ENCODE measurements at places on chromosomes 6 and 20.
A peak's percentile ranks its signal among the peaks of the same experiment; 100 is the strongest.

DNA sequence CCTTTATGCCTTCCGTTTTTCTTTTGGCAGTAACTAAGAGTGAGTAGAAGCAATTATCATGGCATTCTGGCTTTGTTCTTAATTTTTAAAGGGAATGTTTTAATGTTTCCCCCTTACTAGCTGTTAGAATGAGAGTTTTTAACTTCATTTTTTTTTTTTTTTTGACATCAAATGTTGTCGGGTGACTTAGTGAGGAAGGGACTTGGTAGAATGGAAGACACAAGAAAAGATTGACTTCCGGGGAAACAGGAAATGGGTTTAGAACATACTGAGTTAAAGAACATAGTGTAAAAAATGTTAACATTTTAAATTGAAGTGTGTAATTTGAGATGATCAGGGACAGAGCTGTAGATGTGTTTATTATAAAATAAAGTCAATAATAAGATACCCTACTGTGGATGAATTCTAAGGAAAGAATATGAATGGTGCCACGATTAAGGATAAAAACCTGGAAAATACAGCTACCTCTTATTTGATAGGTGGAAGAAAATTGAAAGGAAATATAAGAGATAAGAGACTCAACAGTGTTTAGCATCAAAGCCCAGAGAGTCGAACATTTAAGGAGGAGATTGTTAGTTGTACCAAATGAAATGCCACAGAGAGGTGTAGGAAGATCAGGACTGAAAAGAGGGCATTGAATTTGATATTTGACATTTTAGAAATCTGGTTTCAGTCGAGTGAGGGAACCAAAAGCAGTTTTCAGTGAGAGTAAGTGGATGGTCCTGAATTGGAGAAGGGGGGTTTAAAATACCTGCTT, 9.4 kb downstream of the HSF2 start:
- no peak for DNase-seq

- DNase-seq = no peak
Measured at GRCh38 chr6:19839788-19840187, 2.6 kb downstream of the ID4 start.

GRCh38 chr6:43334466-43335095, 26.0 kb upstream of the CRIP3 start:
- DNase-seq = peak; percentile 76

GRCh38 chr6:165760803-165761185, 97.8 kb upstream of the PDE10A start:
- DNase-seq = no peak

DNA sequence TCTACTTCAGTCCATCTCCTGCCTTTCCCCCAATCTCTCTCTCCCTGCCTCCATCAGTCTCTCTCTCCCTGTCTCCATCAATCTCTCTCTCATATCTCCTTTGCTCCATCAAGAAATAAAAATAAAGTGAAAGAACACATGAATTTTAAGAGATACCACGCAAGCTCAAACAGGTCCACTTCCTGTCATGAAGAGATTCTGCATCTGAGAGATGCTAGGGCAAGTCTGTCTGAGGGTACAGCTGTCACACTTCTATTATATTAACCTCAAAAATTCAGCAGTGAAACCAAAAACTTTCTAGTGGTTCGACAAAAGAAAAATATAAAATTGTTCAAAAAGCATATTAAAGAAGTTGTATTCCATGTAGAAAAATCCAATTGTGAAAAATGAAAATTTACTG, 296.8 kb upstream of the RSPO3 start:
- no peak for DNase-seq

GRCh38 chr6:113650610-113650979, 206.6 kb upstream of the MARCKS start:
- DNase-seq = no peak

- no peak for DNase-seq
Measured at GRCh38 chr6:84854811-84855400, 90.5 kb upstream of the TBX18 start.

DNA sequence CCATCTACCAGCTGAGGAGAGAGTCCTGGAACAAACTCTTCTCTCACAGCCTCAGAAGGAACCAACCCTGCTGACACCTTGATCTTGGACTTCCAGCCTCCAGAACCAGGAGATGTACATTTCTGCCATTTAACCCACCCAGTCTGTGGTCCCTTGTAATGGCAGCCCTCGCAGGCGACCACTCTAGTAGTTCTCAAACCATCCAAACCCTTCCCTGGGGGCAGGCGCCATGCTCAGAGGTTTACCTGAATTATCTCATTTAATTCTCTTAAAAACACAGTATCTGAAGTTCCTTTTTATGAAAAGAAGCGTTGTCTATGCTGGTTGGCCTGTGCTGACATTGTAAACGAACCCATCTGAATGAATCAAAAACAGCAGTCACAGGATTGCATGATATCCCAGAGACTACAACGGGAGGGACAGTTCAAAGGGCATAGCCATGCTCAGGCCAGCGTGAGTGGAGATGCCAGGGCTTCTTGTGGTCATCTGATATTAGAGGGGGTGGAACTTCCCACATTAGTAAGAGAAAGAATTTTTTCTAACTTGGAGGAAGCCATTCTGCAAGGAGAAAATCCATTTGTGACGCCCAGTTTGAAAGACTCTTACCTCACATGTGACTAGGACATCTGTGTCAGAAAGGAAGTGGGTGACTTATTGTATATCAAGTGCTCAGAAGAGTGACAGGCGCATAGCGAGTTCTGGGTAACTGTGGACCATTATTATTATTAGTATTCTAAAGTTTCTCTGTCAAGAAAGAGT, 17.2 kb upstream of the TAGAP start:
- DNase-seq = no peak

DNA sequence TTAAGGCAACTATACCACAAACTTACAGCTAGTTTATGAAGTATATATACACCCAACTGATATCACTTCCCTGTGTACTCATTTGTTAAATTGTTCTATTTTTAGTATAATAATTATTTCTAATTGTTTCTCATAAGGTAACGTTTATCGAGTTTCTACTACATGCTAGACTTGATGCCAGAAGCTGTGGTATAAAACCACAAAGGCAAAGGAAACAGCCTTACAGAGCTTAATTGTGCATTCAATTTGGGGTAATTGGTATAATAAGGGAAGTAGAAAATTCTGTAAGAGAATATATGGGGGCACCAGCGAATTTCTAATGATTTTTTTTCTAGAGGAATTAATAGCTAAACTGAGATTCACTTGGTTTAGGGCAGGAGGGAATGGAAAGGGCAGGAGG, 183.9 kb downstream of the GRM1 start:
- DNase-seq = no peak

- DNase-seq = peak; percentile 64
Measured at GRCh38 chr6:75331151-75331550, 46.6 kb upstream of the TMEM30A start.

GRCh38 chr20:40744818-40745175, 55.8 kb upstream of the MAFB start:
- DNase-seq = no peak

DNA sequence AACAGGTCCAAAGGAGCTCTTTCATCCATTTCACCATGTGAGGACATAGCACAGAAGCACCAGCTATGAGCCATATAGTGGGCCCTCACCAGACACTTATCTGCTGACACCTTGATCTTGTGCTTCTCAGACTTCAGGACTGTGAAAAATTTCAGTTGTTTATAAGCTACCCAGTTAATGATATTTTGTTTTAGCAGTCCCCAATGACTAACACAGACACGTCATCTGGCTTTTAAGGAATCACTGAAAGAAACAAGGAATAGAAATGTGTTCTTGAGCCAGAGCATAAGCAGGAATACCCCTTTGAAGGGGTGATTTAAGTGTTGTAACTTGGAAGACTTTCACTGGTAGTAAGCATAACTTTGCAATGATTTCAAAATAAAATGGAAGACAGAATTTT, 214.7 kb upstream of the PTCHD4 start:
- DNase-seq = peak; percentile 81

GRCh38 chr20:22282696-22283095, 301.7 kb downstream of the FOXA2 start:
- no peak for DNase-seq

DNA sequence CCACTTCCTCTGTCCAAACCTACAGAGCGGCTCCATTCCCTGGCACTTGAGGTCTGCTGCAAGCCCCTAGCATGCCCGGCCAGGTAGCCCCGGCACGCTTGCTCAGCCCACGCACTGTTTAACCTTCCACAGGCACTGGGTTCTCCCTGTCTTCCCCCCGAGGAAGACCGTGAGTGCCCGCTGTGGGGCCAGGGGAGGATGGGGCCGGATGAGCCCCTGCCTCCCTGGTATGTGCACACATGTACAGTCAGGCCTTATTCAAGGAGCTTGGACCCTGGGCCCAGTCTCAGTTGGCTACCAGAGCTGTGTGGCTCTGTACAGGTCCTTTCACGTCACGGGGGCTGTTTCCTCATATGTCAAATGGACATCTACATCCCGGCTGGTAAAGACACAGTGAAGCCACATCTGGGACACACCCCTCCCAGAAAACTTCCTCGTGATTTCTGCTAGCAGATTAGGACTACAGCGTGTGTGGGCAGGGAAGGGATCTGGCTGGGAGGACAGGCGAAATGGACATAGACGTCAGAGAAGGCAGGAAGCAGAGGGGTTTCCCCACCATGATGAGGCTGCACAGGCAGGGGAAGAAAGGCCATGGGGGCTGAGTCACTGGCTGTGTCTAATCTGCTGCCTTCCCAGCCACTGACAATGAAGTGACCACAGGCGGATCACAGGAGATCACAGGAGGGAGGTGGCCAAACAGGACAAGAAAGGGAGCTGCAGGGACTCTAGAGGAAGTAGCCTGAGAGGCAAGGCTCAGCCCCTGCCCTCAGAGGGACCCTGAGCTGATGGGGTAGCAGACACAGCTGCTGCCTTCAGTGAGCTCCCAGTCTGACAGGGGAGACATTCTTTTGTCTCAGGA, 62.9 kb downstream of the MRPL14 start:
- peak; percentile 99 for DNase-seq

DNA sequence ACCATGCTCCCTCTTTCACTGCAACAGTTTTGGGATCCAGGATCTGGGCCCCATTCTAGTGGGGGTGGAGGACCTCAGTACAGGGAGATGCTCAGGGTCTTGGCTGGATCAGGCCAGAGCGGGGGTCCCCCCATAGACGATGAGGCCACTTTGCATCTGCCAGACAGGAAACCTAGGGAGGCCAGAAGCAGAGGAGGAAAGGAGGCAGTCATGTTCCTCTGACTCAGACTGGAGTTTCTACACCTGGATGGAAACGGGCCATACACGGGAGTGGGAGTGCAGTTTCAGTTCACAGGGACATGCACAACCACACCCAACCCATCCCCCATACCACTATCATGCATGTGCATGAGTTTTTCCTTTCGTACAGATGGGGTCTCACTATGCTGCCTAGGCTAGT, 3.6 kb upstream of the EMILIN3 start:
- DNase-seq = no peak

DNA sequence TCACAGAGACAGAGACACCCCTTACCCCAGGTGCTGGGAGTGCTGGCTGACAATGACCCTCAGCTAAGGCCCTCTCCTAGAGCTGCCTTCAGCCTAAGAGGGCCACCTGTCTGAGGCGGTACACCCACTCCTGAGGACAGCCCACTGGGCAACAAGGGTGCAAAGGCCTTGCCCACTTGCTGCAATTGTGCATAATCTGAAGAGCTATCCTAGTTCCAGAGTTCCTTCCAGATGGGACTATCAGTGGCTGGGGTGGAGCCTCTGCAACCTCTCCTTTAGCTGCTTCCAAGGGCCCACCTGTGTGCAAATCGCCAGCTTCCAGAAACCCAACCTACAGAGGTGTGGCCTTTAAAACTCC, 87.5 kb downstream of the PREX1 start:
- no peak for DNase-seq

DNA sequence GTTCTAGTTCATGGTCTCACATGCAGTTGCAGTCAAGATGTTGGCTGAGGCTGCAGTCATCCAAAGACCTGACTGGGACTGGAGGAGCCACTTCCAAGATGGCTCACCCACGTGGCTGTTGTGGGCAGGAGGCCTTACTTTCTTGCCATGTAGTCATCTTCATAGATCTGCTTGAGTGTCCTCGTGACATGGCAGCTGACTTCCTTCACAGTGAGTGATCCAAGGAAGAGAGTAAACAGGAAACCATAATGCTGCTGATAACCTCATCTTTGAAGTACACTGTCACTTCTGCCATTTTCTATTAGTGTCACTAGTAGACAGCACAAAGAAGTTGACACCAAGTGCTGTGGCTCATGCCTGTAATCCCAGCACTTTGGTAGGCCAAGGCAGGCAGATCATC, 40.1 kb upstream of the AKIRIN2 start:
- DNase-seq = peak; percentile 12

DNA sequence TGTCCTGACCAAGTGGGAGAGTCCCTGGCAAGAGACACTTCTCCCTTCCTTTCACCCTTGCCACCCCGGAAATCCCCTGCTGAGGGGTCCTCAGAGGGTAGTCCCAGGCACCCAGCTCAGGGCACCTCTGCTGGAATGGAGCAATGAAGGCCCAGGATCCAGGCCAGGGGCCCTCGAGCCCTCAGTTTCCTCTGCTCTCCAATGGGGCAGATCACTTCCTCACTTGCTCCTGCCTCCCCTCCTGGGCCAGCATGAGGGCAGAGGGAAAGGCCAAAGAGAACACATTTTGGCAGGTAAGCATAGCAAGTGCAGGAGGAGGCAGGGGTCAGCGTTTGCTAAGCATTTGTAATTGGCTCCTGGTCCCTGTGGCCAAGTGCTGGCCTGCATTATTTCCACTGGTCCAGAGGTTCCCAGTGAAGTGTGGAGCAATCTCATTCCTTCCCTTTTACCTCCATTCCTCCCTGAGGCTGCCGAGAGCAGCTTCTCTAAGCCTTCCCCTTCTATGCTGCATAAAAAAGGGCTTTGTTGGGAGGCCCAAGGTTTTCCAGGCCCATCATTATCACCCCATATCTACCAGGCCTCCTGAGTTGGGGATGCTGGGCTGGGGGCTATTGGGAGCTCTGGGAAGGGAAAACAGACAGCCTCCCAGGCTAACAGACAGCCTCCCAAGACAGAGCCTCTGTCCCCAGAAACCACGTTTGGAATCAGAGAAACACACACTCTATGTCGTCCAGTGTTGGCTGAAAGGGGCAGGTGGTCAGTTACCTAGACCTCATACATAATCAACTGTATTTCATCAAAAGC, 28.8 kb upstream of the VEGFA start:
- DNase-seq = no peak

DNA sequence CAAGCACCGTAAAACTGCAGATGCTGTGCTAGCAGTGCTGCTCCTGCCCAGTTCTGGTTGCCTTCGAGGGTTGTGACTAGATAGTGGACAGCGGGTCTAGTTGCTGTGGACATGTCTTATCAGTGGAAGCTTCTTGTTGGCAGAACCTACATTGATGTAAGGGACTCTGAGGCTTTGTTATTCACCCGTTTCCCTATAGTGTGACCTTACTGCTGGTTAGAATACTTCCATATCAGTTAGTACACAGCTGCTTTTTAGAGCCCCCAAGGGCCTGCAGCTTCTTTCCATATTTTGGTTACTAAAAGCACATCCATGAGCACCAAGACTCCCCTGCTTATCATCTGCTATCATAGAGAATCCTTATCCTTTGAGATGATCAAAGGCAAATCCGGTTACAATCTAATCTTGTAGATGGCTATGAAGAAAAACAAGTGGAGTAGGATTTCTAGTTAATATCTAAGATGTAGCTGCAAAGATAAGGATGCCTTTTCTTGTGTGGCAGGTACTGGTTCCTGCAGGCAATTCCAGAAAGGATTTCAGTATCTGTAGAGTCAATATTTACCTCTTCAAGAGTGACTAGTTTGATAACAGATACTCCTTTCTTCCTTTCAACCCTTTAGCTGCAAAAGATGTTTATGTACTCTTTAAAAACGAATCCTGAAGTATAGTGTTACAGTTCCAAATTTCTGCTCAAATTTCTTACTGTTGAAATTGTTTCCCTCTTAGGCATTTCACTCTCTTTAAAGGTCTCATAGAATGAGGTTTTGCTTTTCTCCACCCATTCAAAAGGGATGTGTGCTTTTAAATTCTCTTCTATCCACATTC, 163.6 kb downstream of the JARID2 start:
- DNase-seq = no peak

- DNase-seq = no peak
Measured at GRCh38 chr6:131038597-131039344, 24.3 kb downstream of the EPB41L2 start.

Measured in M059J (cell line).